ENCODE measurements at places on chromosomes 11 and 22. TPM values are rescaled to one million over a fixed set of nuclear protein-coding genes. Genes with fewer than 3 reads are reported as not detected.

The NEFH gene
- not detected for total RNA-seq

The LINC01488 gene
- total RNA-seq, result 0.13 TPM

The BID gene
- total RNA-seq, result 9.3 TPM

The KLHL35 gene
- total RNA-seq, result 0.45 TPM

DNA sequence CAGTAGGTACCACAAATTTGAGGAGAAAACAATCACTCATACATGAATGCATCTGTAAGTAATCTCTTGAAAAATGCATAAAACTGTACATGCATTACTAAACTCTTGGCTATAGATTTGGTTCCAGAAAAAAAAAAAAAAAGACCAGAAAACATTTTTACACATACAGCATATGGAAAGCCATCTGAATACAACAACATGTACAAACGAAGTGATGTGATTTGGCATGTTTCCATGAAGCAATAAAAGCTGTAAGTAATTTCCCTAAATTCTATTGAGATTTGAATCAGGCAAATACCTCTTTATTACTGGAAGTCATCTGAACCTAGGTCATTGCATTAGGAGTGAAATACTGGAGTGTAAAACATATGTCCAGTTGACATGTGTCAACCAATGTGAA is 31.9 kb upstream of the ZC3H12C start:
- no peak overlapping the region for H3K27ac ChIP-seq
- no peaks in the 10 kb centered on the region for H3K27me3 ChIP-seq
- no peaks in the 10 kb centered on the region for H3K4me1 ChIP-seq
- no peaks in the 10 kb centered on the region for H3K36me3 ChIP-seq

DNA sequence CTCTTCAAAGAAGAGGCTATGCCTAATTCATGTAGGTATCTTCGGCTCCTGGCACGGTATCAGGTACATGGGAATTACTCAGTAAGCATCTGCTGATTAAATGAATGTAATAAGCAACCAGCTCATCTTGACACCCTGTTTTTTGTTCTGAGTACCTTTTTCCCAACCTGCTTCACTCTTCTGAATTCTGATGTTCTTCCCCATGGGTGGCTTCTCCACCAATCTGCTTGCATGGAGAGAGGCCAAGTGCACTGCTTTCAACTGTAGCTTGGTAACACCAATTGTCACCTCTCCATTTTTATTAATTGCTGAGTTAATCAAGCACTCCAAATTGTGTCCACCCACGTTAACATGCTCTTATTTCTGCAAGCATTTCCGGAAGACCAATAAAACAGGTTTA is 40.5 kb downstream of the LARGE1 start:
- peaks cover 41% of the 10 kb centered on the region for H3K4me1 ChIP-seq
- DNase-seq, result no peak
- no peak overlapping the region for H3K4me3 ChIP-seq
- H3K27ac ChIP-seq, result no peak overlapping the region
- H3K27me3 ChIP-seq, result no peaks in the 10 kb centered on the region
- H3K36me3 ChIP-seq, result no peaks in the 10 kb centered on the region

DNA sequence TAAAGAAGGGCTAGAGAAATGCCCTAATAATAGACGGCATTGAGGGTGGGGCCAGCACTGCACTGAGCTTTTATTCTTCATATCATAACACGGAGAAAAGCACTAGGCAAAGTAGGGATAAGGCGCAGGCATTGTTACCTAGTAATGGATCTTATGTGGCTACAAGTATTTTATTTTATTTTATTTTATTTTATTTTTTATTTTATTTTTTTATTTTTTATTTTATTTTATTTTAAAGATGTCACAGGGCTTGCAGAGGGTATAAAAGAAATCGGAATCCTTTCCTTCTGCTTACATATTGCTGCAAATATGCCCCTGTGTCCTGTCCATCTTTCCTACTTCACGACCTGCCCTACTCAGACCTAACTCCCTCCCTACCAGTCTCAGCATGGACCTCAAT is 452.0 kb upstream of the KIRREL3 start:
- no peak overlapping the region for H3K27ac ChIP-seq
- H3K36me3 ChIP-seq, result no peaks in the 10 kb centered on the region
- no peak overlapping the region for H3K4me3 ChIP-seq
- H3K4me1 ChIP-seq, result no peaks in the 10 kb centered on the region
- H3K27me3 ChIP-seq, result peaks cover 14% of the 10 kb centered on the region
- no peak for DNase-seq

All from heart right ventricle (tissue), 16 donors.